Cerebellum (tissue), 4 donors: ENCODE measurements at places on chromosomes 1 and 21. TPM values are rescaled to one million over a fixed set of nuclear protein-coding genes. Genes with fewer than 3 reads are reported as not detected.

IGSF21 gene
- 17.3 TPM for total RNA-seq

KLF17 gene
- total RNA-seq, result not detected

ATP8B2 gene
- 39.7 TPM for total RNA-seq

GRCh38 chr1:27787895-27788294 is 14.9 kb downstream of the STX12 start:
- DNase-seq, result no peak

DNA sequence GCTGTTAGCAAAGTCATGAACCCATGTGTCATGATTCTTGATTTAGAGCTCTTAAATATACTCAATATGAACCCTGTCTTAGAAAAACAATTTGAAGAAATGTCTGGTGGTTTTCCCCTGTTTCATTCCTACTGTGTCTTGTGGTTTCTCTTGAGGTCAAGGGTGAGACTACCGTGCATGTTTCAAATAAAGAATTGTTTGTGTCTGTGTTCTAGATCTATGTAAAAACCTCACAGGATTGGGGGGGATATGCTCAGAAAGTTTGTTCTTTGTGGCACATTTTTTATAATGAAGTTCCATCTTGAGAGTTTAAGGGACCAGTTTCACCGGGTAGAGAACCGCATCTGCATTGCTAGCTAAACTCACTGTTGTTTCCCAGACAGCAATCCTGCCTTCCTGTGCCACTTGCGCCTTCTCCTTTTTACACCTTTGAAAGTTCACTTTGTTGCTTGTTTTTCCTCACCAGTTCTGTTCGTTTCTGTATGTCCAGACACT is 30.9 kb upstream of the CACYBP start:
- no peak for DNase-seq

DNA sequence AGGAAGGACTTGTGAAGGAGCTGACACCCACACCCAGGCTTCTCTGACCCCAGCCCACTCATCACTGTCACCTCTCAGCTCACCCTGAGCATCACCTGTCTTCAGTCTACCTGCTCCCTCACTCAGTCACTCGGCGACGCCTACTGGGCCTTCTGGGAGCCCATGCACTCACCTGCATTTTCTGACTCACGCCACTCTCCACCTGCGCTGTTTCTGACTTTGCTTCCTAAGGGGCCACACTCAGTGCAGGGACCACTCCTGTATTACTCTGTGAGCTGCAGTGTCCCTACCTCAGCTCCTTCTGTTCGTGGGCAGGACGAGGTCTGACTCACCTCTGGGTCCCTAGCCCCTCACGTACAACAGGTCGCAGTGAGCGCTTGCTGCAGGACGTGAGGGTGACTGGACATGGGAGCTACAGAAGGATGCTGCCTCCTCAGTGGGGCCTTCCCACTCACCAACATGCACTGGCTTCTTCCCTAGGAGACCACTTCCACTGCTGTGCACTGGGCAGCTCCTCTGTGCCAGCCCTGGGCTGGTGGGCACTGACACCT is 102.3 kb downstream of the GLIS1 start:
- no peak for DNase-seq
